ENCODE measurements at places on chromosomes 4 and X. TPM values are rescaled to one million over a fixed set of nuclear protein-coding genes. Genes with fewer than 3 reads are reported as not detected.
A peak's percentile ranks its signal among the peaks of the same experiment; 100 is the strongest.

DNA sequence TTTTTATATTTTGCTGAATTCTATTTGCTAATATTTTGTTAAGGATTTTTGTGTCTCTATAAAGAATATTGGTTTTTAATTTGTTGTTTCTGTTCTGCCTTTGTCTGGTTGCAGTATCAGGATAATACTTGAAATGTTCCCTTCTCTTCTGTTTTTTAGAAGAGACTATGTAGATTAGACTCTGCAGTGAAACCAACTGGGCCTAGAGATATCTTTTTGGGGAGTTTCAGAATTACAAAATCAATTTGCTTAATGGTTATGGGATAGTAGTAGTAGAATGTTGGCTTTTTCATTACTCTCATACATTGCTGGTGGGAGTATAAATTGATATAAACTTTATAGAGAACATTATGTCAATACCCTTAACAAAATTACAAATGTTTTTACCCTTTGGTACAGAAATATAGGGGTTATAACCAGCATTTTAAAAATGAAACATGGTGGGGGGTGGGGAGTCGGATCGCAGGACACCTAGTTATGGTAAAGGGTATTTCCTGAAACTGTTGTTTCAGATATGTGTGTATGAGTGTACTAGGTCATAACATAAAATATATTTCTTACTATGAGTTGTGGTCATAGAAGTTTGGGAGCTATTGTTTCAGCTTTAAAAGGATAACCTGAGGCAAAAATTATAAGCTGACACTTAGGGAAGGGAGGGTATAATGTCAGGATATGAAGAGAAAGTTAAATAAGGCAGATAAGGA lies 29.0 kb downstream of the CLOCK start:
- DNase-seq = no peak

PPP2R2C gene
- polyA plus RNA-seq = 0.18 TPM

AREG gene
- polyA plus RNA-seq = 1,137 TPM

ARMCX5 gene
- 10.8 TPM for polyA plus RNA-seq

CENPVL1 gene
- polyA plus RNA-seq = not detected

- peak; percentile 99 for DNase-seq
These were observed 32.4 kb downstream of the FGFRL1 start for GRCh38 chr4:1043651-1044468.

- DNase-seq = peak; percentile 37
These were observed 137.4 kb downstream of the DKK2 start for GRCh38 chr4:106898621-106899230.

DNA sequence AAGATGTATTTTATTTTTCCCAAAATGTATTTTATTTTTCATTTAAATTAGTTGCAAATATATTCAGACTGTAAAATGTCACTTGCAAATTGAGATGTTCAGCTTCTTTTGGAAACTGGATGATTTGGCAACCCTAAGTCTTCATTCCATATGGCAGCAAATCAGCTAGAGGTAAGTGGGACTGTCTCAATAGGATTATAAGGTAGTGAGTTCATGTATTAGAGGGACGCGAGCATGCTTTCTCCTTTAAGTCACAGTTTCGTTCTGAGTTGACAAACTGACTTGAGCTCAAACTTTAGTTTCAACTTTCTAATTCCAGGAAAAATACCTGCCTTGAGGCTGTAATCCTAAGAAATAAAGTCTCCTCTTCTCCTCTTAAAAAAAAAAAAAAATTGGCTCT lies 44.2 kb upstream of the TMEM131L start:
- DNase-seq = no peak

GRCh38 chrX:2682565-2683177 lies 8.4 kb upstream of the CD99 start:
- DNase-seq = no peak

TMEM154 gene
- 22.9 TPM for polyA plus RNA-seq

GRCh38 chr4:174217273-174218126 lies 66.0 kb downstream of the FBXO8 start:
- DNase-seq = peak; percentile 17

KLHL5 gene
- polyA plus RNA-seq = 27.2 TPM

PCDH7 gene
- polyA plus RNA-seq = 15.1 TPM

- no peak for DNase-seq
These were observed 47.6 kb downstream of the NHSL2 start for GRCh38 chrX:71958281-71958675.

DNA sequence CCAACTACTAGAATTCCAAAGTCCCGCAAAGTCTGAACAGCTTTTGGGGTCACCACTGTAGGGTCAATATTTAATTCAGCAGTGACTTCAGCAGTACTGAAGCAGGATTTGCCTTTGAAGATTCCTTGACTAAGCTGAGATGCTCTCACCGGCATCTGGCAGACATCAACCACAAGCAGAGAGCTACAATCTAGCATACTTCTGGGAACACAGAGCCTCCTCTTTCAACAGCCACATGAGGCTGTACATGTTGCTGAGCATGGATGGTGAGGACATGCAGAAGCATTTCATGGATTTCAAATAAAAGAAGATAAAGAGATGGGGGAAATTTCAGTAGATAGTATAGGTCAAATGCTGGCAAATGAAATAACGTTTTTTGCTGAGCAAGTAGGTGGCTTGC lies 6.6 kb upstream of the ASB11 start:
- DNase-seq = no peak

DNA sequence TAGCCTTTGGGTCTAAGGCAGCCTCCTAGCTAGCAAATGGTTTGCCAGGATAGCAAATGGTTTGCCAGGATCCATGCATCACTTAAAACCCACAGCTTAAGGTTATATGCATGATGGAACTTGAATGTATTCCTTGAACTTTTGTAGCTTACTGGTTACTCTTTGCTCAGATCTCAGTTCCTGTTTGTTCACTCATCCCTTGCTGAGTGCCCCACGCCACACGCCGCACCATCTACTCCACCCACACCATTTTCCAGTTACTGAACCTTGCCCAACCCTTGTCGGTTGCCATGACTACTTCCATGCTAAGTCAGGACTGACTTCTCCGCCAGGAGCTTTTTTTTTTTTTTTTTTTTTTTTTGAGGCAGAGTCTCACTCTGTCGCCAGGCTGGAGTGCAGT lies 29.5 kb upstream of the XIAP start:
- peak; percentile 86 for DNase-seq

DNA sequence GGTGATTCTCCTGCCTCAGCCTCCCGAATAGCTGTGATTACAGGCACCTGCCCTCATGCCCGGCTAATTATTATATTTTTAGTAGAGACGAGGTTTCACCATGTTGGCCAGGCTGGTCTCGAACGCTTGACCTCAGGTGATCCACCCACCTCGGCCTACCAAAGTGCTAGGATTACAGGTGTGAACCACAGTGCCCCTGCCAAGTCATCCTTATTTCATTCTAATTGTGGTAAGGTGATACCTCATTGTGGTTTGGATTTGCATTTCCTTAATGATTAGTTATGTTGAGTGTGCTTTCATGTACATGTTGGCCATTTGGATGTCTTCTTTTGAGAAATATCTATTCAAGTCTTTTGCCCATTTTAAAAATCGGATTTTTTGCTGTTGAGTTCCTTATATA lies 93.0 kb downstream of the USP9X start:
- peak; percentile 5 for DNase-seq

CLNK gene
- not detected for polyA plus RNA-seq

SLC7A11 gene
- 18.7 TPM for polyA plus RNA-seq

CFAP299 gene
- polyA plus RNA-seq = not detected

DNA sequence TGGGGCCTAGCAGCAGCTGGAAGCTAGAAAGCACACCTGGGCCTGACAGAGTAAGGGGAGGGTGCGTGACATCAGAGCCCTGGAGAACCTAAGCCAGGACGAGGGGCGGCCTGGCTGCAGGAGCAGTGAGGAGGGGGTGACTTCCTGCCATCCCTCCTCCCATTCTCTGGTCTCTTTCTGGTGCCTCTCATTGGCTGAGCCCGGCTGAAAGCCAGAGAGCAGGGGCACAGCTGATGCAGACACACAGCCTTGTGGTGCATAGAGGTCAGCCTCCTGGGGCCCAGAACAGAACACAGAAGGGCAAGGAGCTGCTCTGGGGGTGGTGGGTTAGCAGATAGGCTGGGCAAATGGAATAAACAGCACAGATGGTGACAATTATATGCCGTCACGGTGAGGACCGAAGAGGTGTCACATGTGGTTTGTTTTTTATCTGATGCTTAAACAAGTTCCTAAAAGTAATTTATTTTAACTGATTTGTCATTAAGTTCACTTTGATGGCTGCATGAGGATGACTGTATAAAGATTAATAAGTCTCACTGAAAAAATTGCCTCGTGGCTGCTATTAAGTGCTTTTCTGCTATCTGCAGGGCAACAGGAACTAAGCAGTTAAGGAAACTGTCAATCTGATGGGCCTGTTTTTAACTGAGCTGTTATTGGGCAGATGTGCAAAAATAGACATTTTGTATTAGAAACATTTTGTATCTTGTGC lies 102.0 kb downstream of the FNIP2 start:
- no peak for DNase-seq

- DNase-seq = no peak
These were observed 102.3 kb upstream of the MTM1 start for GRCh38 chrX:150465881-150466775.

LONRF3 gene
- 0.12 TPM for polyA plus RNA-seq

GRCh38 chr4:158644760-158645159 lies 26.9 kb downstream of the C4orf46 start:
- DNase-seq = no peak

GRCh38 chrX:30610026-30610425 lies 32.5 kb upstream of the TASL start:
- DNase-seq = no peak

DNA sequence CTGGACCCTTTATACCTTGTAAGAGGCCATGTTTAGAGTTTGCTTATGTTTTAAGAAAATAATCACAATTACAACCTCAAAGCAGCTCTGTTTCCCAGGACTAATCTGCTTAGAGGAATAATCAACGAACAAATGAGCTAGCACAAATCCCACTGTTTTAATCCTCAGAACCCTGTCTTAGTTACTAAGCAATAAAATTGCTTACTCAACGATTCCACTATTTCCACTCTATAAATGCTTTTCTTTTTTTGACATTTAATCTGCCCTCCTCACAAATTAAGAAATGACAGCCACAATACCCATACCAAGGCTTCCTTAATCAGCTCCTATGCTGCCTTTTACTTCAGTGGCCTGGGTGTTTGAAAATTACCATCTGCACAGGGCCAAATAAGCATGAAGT lies 48.8 kb downstream of the FAM120C start:
- no peak for DNase-seq

GRCh38 chr4:84434344-84434743 lies 64.7 kb downstream of the NKX6-1 start:
- DNase-seq = no peak

TEX13C gene
- polyA plus RNA-seq = not detected

DNA sequence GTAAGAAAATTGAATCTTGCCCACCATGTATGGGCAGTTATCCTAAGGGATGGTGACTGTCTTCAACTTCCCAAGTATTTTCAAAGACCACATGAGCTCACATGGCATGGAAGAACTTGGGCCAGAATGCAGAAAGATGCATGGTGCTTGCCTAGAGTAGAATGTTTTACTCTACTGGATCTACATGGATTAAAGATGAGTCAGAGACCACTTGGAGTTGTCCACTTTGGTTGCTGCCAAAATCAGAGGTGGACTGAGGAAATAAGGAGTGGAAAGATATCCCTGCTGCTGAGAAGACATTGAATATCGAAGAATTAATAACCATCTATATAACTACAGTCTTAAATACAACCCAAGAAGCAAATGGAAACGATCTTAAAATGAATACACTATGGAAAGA lies 498.1 kb downstream of the NLGN4X start:
- DNase-seq = peak; percentile 37

All from mammary epithelial cell (primary cell).